ENCODE measurements at places on chromosomes 11 and 22. TPM values are rescaled to one million over a fixed set of nuclear protein-coding genes. Genes with fewer than 3 reads are reported as not detected.

GRCh38 chr11:107397357-107397756, 60.3 kb downstream of the CWF19L2 start:
- no peak for DNase-seq

GRCh38 chr22:33321466-33321865, 263.3 kb upstream of the SYN3 start:
- no peak for DNase-seq

GVQW3 gene
- total RNA-seq, result 0.83 TPM

SEPTIN5 gene
- total RNA-seq, result 272 TPM

DNA sequence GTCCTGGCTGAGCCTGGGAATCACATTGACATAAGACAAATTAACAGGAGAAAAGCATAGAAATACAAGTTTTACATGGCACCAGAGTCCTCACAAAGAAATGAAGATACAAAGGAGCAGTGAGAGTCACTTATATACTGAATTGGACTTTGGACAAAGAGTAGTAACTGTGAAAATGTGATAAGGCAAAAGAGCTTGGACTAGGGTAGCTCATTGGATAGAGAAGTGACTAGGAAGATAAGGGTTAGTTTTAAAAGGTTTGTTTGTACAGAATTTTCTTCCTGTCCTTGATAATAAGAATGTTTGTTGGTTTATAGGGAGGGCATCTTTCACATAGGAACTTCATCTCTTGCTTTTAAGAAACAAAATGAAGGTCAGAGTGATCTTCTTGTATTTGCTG, 17.9 kb upstream of the NUCB2 start:
- no peak for DNase-seq

- DNase-seq, result peak; percentile 80
Observed at GRCh38 chr11:2825889-2826678, 59.5 kb downstream of the CDKN1C start.

GRCh38 chr11:96307776-96308140, 35.2 kb downstream of the MAML2 start:
- DNase-seq, result no peak

SORL1 gene
- total RNA-seq, result 7.6 TPM

RIC3 gene
- 3.1 TPM for total RNA-seq

- no peak for DNase-seq
Observed at GRCh38 chr11:131609921-131610320, 239.5 kb downstream of the NTM start.

DNA sequence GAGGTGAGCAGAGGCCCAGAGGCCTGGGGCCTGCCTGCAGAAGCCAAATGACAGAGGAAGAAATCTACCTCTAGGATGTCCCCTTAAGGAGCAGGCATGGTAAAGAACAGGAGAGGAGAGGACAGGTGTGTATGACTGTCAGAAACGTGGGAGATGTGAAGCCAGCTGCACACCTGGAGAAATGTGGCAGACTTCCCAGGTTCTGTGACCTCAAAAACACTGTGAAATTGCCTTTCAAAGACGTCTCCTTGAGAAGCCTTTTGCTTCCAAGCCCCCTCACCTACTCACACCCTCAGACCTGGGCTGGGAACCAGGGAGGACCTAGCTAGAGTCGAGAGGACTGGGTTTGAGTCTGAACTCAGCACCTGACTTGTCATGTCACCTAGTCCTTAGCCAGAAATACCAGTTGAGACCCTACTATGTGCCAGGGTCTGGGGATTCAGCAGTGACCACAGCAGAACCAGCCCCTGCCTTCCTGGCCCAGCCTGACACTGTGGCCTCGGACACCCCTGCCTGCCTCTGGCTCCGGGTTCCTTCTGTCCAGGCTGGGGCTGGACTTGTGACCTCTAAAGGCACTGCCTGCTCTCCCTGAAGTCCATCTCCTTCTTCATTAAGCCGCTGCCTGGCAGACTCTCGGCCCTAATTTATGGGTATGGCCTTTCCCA, 5.6 kb downstream of the TPBGL start:
- no peak for DNase-seq

SLC5A4 gene
- total RNA-seq, result not detected

GAB4 gene
- total RNA-seq, result not detected

DNA sequence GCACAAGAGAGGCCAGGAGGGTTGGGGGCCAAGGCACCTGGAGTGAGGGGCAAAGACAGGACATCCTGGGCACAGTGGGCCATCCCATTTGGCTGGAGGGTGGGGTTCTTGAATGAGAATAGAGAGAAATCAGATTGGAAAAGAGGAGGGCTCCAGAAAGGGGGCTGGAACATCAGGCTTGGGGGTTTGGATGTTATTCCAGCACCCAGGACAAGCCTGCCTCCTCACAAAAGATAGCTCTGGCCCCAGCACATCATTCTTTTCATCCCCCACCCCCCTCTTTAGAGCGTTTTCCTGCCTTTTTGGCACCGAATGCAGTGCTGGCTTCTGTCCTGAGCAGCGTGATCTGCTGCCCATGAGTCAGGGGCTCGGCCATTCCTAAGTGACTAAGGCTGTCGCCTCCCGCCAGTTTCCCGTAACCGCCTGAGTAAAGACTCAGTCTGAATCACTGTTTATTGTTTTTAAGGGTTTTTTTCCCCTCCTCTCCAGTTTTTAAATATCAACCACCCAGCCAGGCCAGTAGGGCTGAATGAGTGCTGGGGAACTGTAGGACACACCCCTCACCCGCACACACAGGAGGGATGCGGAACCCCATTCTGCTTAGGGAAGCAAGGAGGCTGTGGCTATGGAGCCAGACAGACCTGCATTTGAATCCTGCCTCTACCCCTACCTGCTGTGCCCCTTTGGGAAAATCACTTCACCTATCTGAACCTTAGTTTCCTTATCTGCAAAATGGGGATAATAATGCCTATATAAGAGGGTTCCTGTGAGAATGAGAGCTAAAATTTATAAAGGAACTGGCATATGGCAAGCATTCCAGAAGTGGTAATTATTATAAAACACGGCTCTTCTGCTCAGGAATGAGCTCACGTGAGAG, 32.4 kb upstream of the NAV2 start:
- peak; percentile 83 for DNase-seq

TMEM86A gene
- 4.6 TPM for total RNA-seq

- DNase-seq, result no peak
Observed at GRCh38 chr11:63277345-63277943, 34.0 kb upstream of the SLC22A25 start.

GRCh38 chr11:70876685-70877084, 375.7 kb downstream of the SHANK2 start:
- DNase-seq, result no peak

GRCh38 chr22:38865201-38866023, 6.6 kb downstream of the CBX6 start:
- DNase-seq, result no peak

SPON1 gene
- 12.5 TPM for total RNA-seq

TRIM48 gene
- total RNA-seq, result not detected

LDHAL6A gene
- total RNA-seq, result not detected

- no peak for DNase-seq
Observed at GRCh38 chr11:94472916-94473799, 20.5 kb downstream of the MRE11 start.

YPEL1 gene
- total RNA-seq, result 9.1 TPM

DNA sequence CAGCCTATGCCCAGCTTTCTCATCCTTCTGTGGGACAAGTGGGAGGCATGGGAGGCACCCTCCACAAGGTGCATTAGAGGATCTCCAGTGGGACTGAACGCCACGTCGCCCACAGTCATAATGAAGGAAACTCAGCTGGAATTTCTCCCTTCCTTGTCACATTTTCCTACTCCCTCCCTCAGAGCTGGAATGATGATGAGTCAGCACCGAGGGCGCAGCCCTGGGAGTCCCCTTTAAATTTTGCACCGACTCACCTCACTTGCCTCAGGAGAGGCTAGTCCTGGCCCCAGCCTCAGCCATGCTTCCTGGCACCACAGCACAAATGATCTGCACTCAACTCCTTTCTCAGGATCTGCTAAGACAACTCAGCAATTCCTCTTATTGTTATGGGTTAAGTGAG, 34.3 kb downstream of the DBX1 start:
- no peak for DNase-seq

DNA sequence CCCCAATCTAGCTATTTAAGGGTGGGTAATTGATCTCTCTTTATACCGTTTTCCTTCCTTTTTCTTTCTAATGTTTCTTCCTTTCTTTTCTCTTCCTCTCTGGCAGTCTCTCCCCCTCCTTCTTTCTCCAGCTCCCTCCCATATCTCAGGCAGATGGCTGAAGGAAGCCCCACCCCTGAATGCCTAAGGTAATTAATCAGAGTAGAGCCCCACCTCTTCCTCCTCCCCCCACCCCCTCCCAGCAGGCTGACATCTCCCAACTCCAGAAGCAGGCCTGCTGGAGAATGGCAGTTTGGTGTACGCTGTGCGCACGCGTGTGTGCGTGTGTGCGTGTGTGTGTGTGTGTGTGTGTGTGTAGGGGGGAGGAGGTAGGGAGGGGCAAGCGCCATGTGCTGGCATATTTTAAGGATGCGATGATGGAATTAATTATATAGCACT, 122.6 kb downstream of the APOL5 start:
- peak; percentile 92 for DNase-seq

GRCh38 chr11:50412832-50413231, 380.2 kb downstream of the OR4C45 start:
- DNase-seq, result no peak

- no peak for DNase-seq
Observed at GRCh38 chr22:46931881-46932280, 169.4 kb downstream of the TBC1D22A start.

DNA sequence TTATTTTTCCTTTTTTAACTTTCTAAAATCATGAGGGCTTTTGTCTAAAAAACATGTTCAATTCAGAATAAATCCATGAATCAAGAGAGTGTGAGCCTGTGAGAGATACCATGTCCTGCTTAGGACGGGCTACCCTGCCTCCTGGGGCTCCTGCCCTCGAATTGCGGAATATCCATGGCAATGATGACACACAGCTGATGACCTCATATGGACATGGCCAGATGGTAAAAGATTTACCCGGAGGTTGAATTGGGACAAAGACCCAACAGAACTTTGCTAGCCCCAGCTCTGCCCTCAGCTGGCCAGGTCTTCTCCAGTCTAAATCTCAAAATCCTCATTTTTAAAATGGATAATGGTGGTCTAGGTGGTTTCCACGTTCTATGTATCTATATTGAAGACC, 538.1 kb upstream of the API5 start:
- no peak for DNase-seq

DNA sequence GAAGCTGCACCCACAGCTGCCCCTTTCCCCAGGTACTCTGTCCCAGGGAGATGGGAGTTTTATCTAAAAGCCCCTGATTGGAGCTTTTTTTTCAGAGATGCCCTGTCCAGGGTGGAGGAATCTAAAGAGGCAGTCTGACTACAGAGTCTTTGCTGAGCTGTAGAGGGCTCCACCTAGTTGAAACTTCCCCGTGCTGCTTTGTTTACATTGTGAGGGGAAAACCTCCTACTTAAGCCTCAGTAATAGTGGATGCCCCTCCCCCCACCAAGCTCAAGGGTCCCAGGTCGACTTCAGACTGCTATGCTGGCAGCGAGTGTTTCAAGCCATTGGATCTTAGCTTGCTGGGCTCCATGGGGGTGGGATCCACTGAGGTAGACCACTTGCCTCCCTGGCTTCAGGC, 470.1 kb upstream of the LARGE1 start:
- DNase-seq, result no peak

BATF2 gene
- total RNA-seq, result 1.1 TPM

GRCh38 chr11:34495239-34495723, 18.3 kb downstream of the ELF5 start:
- no peak for DNase-seq

- DNase-seq, result peak; percentile 78
Observed at GRCh38 chr22:27801616-27802345, at the start of gene MN1. MN1 (minus strand) TSS chr22:27801756; CDS start chr22:27800543, 1,213 bp downstream.

DNA sequence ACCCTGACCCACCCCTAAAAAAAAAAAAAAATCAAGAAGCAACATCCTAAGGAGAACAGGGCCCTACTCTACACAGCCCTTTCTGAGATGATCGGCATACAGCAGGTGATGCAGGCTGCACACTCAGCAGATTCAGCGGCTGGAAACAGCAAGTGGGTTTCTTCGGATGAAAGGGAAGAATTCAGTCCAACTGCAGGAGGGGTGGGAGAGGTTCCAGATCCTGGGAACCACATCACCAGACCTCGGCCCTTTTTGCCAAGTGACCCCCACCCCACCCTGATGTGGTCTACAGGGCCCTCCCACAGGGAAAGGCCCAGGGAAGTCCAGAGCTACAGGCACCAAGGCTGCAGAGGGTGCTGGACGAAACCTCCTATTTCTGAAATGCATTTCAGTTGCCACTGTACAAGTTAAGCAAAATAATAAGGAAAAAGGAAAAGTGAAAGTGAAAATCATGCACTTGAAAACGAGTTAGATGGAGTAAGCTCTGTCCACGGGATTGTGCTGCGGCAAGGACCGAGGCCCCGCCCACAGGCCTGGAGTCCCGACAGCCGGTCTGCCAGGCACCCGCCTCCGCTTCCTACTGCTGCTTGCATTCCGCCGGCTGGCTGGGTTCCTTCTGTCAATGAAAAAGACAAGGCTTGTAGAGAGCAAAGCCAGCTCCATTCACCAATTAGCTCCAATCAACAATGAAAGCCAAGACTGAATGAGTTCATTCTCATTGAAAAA, 16.0 kb upstream of the PHLDA2 start:
- peak; percentile 94 for DNase-seq

DNA sequence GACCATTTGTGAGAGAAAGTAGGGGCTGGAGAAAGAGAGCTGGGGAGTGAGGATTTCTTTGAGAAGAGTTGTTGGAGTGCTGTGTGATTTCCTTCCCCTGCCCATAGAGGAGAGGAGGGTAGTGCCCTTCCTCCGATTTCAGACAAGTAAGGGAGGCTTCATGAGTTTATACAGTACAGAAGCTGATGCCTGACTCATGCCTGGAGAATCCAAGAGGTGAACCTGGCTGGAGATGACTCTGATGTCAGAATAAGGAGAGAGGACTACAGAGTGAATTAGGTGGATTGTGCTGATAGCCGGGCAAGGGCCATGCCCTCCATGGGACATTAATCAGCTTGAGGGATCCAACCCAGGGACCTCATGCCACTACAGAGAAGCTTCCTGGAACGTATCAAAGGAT, 91.6 kb downstream of the FAR1 start:
- DNase-seq, result no peak

OR2AT4 gene
- not detected for total RNA-seq

- DNase-seq, result no peak
Observed at GRCh38 chr11:68498903-68499883, 38.6 kb downstream of the PPP6R3 start.

GRCh38 chr11:69215784-69216415, 60.2 kb downstream of the SMIM38 start:
- DNase-seq, result no peak

- no peak for DNase-seq
Observed at GRCh38 chr22:37204045-37204655, 8.1 kb downstream of the SSTR3 start.

DNA sequence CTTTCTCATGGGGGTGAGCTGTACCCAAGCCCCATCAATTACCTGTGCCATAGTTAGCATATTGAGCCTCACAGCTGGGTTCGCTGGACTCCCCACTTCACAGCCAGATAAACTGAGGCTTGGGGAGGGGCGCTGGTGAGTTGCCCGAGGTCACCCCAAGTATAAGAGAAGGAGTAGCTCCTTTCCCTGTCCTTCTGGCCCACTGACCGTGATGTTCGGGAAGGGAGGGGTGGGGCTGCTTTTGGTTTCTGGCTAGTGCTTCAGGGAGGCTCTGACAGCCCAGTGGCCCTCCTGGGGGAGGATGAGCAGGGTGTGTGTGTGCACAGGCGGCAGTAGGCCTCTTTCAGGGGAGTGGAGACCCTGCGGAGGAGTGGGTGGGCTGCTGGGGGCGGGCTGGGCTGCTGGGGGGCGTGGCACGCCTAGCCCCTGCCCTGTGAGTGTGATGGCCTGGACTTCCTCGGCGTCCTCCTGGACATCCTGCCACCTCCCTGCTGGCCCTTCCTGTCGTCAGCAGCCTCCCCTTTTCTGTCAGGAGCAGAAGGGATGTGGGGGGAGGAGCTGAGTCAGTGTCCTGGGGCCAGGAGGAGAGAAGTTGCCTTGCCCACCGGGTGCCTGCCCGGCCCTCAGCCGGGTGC, 50.3 kb downstream of the TRIOBP start:
- DNase-seq, result peak; percentile 65

OR8A1 gene
- not detected for total RNA-seq
